Sigmoid colon (tissue), 7 donors: ENCODE measurements at places on chromosomes 13 and 19. TPM values are rescaled to one million over a fixed set of nuclear protein-coding genes. Genes with fewer than 3 reads are reported as not detected.

GRCh38 chr13:111958612-111959395 lies 108.1 kb upstream of the SOX1 start:
- no peak for DNase-seq

DNA sequence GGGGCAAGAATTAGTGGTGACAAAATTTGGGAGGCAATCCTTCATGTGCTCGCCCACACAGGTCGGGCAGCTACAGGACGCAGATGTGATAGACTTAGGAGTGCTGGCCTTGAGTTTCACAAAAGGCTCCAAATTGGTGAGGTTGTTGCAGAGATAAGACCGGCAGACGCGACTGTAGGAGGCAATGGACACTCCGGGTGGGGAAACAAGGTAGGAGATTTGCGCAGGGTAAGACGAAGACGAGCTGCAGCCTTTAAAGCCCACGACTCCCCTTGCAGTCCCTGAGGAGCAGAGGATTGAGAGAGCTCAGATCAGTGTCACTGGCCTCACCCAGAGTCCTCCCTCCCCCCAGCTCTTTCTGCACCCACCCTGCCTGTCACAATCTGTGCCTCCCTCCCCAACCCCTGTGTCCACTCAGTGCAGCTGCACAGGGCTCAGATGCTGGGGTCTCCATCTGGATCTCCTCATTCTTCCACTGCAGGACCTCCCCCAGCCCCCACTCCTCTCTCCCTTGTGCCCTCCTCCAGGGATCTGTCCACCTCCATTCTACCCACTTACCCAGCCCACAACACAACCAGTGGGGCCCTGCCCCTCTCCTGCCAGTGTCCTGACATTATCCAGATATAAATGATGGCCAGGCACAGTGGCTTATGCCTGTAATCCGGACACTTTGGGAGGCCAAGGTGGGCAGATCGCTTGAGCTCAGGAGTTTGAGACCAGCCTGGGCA lies 6.3 kb downstream of the LYPD4 start:
- DNase-seq, result no peak

GRCh38 chr13:28423010-28423409 lies 71.9 kb downstream of the FLT1 start:
- DNase-seq, result peak; percentile 64

PRTN3 gene
- total RNA-seq, result not detected
